ENCODE measurements at places on chromosomes 2 and 18.

DNA sequence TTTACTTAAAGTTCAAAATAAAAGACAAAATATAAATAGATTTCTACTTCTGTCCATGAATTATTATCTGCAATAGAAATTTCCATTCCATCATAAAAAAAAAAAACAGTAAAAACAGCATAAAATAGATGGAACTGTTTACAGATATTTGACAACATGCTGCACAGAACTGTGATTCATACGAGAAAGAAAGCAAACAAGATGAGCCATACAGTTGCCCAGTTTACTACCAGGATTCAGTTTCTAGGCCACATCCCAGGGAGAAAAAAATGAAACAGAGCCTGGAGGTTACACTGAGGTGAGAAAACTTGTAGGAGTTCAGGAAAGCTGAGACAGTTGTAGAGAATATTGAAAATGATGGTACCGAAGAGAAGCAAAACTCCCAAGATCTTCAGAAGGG lies 1426.9 kb upstream of the ACVR2A start:
- no peak for DNase-seq

GRCh38 chr18:53033128-53033527 lies 693.1 kb downstream of the DCC start:
- no peak for DNase-seq

DNA sequence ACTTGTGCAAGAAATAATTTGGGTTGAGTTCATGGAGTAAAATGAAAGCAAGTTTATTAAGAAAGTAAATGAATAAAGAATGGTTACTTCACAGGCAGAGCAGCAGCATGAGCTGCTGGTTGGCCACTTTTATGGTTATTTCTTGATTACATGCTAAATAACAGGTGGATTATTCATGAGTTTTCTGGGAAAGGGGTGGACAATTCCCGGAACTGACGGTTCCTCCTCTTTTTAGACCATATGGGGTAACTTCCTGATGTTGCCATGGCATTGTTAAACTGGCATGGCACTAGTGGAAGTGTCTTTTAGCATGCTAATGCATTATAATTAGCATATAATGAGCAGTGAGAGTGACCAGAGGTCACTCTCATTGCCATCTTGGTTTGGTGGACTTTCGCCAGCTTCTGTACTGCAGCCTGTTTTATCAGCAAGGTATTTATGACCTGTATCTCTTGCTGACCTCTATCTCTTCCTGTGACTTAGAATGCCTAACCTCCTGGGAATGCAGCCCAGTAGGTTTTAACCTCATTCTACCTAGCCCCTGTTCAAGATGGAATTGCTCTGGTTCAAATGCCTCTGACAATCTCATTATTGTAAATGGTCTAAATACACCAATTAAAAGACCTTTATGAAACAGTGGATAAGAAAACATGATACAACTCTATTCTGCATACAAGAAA lies 114.1 kb upstream of the FIGN start:
- no peak for DNase-seq

- DNase-seq = no peak
Observed at GRCh38 chr2:67208887-67209500, 188.1 kb upstream of the ETAA1 start.

DNA sequence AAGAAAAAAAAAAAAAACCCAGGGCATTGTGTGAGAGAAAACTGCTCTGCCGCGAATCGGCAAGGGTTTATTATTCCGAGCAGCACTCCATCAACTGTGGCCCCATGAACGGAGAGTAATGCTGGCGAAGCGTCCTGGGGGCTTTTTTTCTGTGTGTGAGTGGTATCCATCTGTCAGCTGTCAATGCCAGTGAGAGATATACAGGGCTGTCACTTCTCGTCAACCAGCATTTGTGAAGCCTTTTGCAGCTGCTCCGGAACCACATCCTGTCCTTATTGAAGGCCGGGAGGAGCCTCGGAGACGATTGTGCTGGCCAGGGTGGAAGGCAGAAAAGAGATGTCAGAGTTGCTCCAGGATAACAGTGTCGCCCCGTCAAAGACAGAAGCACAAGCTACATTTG lies 356.9 kb upstream of the SMIM21 start:
- DNase-seq = no peak

Data from NT2/D1 (cell line).